Calu3 (cell line): ENCODE measurements at places on chromosomes 2 and 18. TPM values are rescaled to one million over a fixed set of nuclear protein-coding genes. Genes with fewer than 3 reads are reported as not detected.
A peak's percentile ranks its signal among the peaks of the same experiment; 100 is the strongest.

- no peak overlapping the region for H3K4me3 ChIP-seq
- no peak for DNase-seq
- no peaks in the 10 kb centered on the region for H3K36me3 ChIP-seq
- H3K27me3 ChIP-seq = peaks cover 23% of the 10 kb centered on the region
Observed at GRCh38 chr2:127626175-127626574, 19.8 kb upstream of the GPR17 start.

- no peak overlapping the region for H3K27ac ChIP-seq
- peaks cover 9% of the 10 kb centered on the region for H3K4me1 ChIP-seq
- H3K27me3 ChIP-seq = no peaks in the 10 kb centered on the region
- no peak for DNase-seq
- no peaks in the 10 kb centered on the region for H3K36me3 ChIP-seq
Observed at GRCh38 chr18:59735269-59735860, 38.1 kb upstream of the CCBE1 start.

DNA sequence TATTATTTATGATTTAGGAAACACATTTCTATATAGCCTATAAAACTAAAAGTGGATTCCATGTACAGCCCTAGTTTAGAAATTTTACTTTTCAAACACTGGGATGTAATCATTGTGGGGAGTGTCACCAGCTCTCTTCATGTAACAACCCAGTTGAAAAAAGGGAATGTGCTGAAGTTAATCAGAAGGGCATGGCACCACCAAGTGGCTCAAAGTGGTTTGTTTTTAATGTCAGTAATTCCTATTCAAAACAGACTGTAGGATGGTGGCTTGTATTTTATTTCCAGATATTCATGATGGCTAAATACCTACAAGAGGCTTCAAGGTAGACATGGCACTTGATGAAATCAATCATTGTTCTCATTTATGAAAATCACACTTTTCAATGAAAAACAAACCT, 58.1 kb upstream of the TMEM182 start:
- H3K27ac ChIP-seq = no peak overlapping the region
- peak; percentile 37 for DNase-seq
- H3K4me3 ChIP-seq = no peak overlapping the region
- H3K4me1 ChIP-seq = peaks cover 8% of the 10 kb centered on the region

GRCh38 chr18:210733-211132, 52.4 kb downstream of the USP14 start:
- no peak for DNase-seq
- H3K4me3 ChIP-seq = no peak overlapping the region
- no peak overlapping the region for H3K27ac ChIP-seq
- H3K4me1 ChIP-seq = peaks cover under 1% of the 10 kb centered on the region

DNA sequence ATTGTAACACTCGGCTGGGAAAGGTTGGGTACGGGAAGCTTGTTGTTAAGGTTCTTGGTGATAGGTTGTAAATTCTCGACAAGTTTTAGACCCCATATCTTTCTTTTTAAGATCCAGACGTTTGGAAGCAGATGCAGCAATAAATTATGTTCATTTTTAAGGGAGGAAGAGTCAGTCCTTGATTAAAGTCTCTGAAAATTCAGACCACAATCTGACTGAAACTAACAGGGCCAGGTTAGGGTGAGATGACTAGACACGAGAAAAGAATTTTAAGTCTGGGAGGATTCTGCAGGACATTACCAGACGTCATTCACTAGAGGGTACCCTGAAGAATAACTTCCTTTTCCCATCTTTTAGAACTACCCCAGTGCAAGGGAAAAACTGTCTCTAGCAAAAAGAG, 16.1 kb downstream of the WIPF1 start:
- no peaks in the 10 kb centered on the region for H3K27me3 ChIP-seq
- no peak overlapping the region for H3K27ac ChIP-seq
- no peaks in the 10 kb centered on the region for H3K4me1 ChIP-seq
- no peaks in the 10 kb centered on the region for H3K36me3 ChIP-seq
- H3K4me3 ChIP-seq = no peak overlapping the region
- no peak for DNase-seq

CEP68 gene
- total RNA-seq = 9.6 and 10.0 TPM in 2 replicates

DNA sequence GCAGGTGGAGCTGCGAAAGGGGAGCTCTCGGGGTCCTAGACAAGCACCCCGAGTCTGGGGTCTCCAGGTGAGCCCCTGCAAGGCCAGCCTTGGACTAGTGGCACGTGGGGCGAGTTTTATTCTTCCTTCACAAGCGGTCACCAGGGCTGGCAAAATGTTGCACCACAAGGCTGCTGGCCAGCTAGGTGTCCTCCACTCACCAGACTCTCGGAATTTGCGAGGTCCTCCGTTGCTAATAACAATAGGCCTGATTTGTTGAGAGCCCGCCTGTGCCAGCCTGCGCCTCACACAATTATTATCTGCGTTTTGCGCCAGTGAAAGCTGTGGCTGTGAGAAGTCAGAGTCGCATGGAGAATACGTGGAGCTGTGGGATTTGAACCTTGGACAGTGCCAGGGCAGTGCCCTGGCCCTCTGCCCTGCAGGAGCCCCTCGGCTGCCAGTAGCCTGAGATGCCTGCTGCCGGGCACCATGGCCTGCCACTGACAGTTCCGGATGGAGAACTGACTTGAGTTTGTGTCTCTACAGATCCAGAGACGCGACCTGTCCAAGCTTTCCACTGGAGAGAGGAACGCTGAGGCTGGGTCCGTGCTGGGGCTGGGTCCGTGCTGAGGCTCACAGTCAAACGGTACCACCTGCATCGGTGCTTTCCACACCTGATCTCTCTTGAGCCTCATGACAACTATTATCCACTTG, 77.6 kb upstream of the ODC1 start:
- H3K4me1 ChIP-seq = no peaks in the 10 kb centered on the region
- H3K36me3 ChIP-seq = no peaks in the 10 kb centered on the region
- H3K4me3 ChIP-seq = no peak overlapping the region
- peaks cover 27% of the 10 kb centered on the region for H3K27me3 ChIP-seq

DNA sequence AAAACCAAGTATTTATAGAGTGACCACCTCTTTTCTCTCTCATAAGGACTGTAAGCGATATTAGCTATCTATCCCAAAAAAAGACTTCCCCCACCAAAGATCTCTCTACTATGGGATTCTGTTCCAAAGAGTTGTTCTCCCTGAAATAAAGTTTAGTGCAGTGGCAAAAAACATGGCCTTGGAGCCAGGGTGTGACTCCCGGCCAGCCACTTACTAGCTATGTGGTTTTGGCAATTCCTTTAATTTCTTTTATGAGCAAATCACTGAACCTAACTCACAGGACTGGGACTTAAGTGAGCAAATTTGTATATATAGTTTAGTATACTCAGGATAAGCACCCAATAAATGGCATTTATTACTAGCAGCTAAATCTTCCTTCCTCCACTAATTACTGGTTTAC, 42.6 kb downstream of the SESTD1 start:
- no peaks in the 10 kb centered on the region for H3K36me3 ChIP-seq
- H3K4me3 ChIP-seq = no peak overlapping the region
- H3K27ac ChIP-seq = no peak overlapping the region
- H3K4me1 ChIP-seq = peaks cover 40% of the 10 kb centered on the region

DNA sequence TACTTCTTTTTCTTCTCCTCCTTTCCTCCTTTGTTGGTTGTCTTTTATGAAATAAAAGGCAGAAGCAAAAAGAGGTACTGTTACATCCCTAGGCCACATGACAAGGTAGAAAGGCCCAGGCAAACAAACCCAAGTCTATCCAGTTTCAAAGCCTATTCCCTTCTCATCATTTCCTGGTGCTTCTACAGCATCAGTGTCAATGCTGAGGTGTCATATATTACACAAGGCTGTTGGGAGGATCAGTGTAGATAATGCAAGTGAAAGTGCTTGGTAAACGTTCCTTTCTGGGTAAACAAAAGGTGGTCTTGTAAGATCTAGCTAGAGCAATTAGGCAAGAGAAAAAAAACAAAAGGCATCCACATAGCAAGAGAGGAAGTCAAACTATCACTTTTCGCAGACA, 64.9 kb downstream of the EVA1A start:
- H3K36me3 ChIP-seq = no peaks in the 10 kb centered on the region
- H3K27ac ChIP-seq = no peak overlapping the region
- H3K27me3 ChIP-seq = peaks cover 24% of the 10 kb centered on the region
- H3K4me1 ChIP-seq = peaks cover 8% of the 10 kb centered on the region
- H3K4me3 ChIP-seq = no peak overlapping the region

GRCh38 chr2:205733648-205734047, 51.3 kb downstream of the NRP2 start:
- no peaks in the 10 kb centered on the region for H3K36me3 ChIP-seq
- no peak overlapping the region for H3K4me3 ChIP-seq
- no peak overlapping the region for H3K27ac ChIP-seq
- H3K27me3 ChIP-seq = no peaks in the 10 kb centered on the region

DNA sequence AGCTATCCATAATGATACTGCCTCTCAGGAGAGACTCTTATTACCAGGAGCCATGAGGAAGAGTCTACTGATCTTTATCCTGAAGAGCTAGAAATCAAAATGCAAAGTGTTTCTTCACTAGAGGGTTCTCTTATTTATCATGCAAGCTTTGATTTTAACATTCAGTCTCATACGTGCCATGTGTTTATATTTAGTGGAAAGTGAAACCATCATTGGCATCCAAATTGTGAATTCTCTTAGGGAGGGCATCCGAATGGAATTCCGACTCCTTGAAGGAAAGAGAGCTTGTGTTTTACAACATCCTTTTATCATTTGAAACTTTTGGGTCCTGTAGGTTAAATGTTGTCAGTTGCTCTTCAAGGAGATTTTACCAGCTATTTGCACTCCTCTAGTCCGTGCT, 170.4 kb upstream of the SESTD1 start:
- DNase-seq = no peak
- no peak overlapping the region for H3K4me3 ChIP-seq
- no peaks in the 10 kb centered on the region for H3K27me3 ChIP-seq

GRCh38 chr2:176650838-176651555, 381.8 kb downstream of the MTX2 start:
- H3K4me1 ChIP-seq = no peaks in the 10 kb centered on the region
- H3K4me3 ChIP-seq = no peak overlapping the region
- no peaks in the 10 kb centered on the region for H3K36me3 ChIP-seq
- H3K27ac ChIP-seq = no peak overlapping the region
- peaks cover 3% of the 10 kb centered on the region for H3K27me3 ChIP-seq

DNA sequence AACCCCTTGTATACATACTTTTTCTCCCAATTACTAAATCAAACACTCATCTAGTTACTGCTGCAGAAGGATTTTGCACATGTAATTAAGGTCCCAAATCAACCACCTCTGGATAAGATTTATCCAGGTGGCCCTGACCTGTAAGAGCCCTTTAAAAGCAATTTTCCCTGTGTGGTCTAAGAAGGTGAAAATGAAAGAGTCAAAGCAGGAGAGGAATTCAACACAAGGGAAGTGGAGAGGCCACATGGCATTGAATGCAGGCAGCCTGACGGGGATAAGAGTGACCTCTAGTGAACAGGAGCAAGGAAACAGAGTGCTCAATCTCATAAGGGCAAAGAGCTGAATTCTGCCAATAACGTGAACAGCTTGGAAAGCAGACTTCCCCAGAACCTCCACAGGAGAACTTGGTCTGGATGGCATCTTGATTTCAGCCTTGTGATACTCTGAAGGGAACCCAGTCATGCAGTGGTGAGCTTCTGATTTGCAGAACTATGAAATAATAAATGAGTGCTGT, 27.2 kb downstream of the PPP3R1 start:
- peaks cover 33% of the 10 kb centered on the region for H3K4me1 ChIP-seq
- peak overlapping the region; percentile 13 for H3K4me3 ChIP-seq
- H3K27ac ChIP-seq = peak overlapping the region; percentile 9
- peak; percentile 50 for DNase-seq
- H3K36me3 ChIP-seq = peaks cover under 1% of the 10 kb centered on the region
- H3K27me3 ChIP-seq = no peaks in the 10 kb centered on the region

- DNase-seq = no peak
- H3K4me1 ChIP-seq = no peaks in the 10 kb centered on the region
- H3K36me3 ChIP-seq = no peaks in the 10 kb centered on the region
- H3K27ac ChIP-seq = no peak overlapping the region
Observed at GRCh38 chr2:13158466-13158865, 441.7 kb downstream of the TRIB2 start.
